NCI-H1092 (cell line): ENCODE measurements at places on chromosomes 13 and 19.

DNA sequence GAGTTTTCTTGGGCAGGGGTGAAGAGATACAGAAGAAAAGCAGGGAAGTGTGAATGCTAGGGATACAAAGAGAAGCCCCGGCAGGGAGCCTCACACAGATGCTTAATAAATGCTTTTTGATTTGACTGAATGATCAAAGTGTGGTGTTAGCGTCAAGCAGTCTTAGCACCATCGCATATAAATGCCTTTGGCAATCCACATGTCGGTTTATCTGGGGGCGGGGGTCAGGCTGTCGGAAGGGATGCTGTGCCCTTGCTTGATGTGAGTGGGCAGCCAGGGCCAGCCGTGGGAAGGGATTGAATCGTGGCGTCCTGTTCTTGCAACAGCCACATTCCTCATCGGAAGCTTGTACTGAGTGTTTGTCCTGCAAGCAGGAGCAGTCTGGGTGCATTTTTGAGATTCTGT is 173.1 kb downstream of the LACC1 start:
- no peak for DNase-seq

- DNase-seq, result no peak
Measured at GRCh38 chr13:60351855-60352615, 45.0 kb upstream of the TDRD3 start.

- no peak for DNase-seq
Measured at GRCh38 chr13:89214185-89214584, 1543.0 kb downstream of the SLITRK5 start.

DNA sequence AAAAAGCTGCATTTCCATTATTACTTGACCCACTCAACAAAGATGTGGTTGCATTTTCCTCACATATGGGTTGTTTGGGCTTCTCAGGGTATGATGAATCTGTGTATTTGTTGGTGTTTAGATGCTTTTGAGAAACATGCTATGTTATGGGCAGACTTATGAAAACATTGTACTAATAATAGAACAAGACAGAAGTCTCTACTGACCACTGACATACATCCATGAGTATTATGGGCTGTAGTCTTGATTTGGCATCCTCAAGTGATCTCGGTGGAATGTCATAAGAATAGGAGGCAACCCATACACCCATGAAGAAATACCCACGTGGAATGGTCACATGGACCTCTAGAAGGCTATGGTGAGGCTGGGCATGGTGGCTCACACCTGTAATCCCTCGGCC is 36.3 kb upstream of the ABCC4 start:
- no peak for DNase-seq

GRCh38 chr19:30385666-30386065 is 13.5 kb downstream of the ZNF536 start:
- no peak for DNase-seq

DNA sequence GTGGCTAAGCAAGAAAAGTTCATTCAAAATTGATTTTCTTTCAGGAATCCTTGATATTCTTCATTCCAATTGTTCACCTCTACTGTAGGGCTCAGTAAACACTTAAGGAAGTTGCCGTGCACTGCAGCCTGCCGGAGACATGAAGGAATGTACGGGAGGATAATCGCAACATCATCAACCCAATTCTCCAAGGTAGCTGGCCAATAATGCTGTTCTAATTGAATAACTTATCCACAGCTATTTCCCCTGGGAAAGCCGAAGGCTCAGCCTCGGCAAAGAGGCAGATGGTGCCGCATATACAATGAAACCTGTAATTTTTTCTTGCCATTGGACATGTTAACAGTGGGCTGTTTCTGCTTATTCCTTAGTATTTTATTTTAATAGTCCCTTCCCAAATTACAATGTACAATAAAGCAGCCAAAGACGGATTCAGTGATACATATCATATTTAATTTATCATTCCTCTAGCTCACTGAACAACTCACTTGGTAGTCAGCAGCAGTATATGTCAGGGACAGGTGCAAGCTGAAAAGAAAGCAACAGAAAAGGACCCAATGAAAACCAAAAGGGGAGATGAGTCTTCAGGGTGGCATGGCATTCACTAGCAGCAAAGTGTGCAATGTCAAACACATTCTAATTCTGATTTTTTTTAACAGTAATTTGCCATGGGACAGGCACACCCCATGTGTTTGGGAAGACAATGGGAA is 420.5 kb upstream of the KLF12 start:
- DNase-seq, result no peak

DNA sequence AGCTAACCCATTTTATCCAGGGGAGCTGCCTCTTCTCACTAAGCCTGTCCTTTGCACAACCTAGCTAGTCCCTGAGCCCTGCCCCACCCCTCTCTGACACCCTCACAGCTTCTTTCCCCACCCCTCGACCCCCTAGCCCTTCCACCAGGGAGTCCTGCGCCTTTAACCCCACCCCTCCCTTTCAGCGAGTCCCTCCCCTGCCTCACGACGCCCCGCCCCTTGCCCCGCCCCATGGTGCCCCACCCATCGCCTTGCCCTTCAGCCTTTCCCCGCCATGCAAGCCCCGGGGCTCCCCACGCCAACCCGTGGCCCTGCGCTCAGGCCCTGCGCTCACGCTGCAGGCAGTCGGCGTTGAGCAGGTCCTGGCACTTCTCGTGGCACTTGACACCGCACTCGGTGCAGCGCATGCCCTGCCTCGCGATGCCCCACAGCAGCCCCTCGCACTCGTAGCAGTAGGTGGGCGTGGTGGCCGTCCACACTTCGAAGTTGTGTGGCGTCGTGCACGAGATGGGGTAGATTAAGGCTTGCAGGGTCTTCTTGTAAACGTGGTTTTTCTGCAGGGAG is 40.0 kb downstream of the UNC13A start:
- DNase-seq, result no peak

- no peak for DNase-seq
Measured at GRCh38 chr19:50331221-50331993, 2.2 kb upstream of the KCNC3 start.

DNA sequence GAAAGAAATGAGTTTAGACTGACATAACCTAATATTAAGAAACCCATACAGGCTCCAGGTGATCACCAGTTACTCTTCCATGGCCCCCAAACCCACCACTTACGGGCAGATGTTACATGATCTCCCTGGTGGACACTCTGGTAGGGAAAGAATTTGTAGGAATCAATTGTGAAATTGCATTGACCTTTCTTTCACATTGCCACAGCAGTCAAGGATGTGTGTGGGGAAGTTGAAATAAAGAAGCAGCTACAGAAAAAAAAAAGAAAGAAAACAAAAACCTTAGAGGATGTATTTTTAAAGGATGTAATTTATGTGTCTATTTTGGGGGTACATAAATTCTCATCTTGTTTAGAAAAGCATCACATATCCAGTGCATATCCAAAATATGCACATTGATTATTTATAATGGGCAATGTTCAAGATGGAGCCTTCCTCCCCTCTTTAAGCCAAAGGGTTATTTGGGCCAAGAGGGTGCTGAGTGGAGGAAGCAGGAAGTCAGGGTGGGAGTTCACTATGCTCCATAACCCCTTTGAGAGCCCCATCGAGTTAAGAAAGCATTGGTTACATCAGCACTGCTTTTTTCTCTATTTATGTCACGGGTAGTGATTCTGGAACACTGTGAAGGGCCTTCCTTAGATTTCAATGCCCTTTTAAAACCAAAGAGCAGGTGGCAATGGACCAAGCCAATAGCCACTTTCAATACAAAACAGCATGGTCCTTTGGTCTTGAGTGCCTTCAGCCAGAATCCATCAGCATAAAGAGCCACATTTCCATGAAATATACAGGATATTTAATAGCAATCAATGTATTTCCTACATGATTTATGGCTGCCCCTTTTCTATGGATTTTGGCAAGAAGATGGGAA is 169.6 kb downstream of the LACC1 start:
- peak; percentile 82 for DNase-seq

DNA sequence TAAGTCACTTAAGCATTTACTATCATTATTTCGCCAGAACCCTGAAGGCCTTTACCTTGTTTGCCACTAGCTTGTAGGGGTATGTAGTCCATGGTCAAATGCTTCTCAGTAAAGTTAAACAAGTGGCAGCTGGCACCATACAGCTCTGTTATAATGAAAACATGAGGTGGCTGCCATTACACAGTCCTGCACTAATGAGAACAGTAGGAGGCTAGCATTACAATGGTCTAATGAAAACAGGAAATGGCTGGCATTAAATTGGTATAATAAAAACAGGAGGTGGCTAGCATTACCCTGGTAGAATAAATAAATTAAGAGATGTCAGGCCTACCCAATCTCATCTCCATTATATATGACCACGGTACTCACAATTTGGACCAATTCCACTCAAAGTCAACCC is 107.5 kb downstream of the PCDH17 start:
- peak; percentile 44 for DNase-seq

- DNase-seq, result no peak
Measured at GRCh38 chr13:94829837-94830365, 117.6 kb upstream of the SOX21 start.

- DNase-seq, result no peak
Measured at GRCh38 chr13:111385183-111385857, 64.9 kb downstream of the TEX29 start.

GRCh38 chr13:109735436-109735966 is 50.9 kb downstream of the IRS2 start:
- no peak for DNase-seq

DNA sequence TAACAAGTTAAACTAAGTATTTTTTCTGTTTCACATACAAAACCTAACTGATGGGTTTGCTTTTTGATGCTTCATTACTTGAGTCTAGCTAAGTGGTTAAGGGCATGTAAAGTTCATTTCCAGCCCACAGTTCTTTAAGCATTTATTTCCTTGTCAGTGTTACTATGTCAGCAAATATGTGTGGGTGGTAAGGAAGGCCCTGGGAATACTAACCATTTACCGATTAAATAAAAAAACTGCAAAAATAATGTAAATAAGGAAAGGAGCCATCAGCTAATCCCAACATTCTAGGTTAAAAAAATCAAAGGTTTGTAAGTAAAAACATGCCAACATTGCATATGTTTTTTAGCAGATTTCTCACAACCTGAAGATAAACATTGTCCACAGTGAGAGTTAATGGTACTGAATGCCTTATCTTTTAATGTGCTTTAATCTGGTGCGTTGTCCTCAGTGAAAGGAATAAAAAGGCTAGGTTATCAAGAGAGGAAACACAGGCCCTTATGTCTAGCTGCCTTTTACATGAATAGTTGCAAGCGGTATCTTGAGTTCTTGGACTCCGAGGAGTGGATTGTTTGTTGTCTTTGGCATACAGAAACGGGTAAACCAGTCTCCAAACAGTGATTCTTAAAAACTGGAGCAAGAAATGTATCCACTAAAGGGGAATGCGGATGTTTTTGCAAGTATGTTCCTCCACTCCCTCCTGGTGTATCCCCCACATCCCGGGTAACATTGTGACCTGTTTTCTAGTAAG is 949.6 kb upstream of the SLC10A2 start:
- DNase-seq, result no peak

- no peak for DNase-seq
Measured at GRCh38 chr19:43765109-43765876, 10.5 kb upstream of the SMG9 start.

- DNase-seq, result no peak
Measured at GRCh38 chr19:4717191-4717965, 6.3 kb downstream of the DPP9 start.

DNA sequence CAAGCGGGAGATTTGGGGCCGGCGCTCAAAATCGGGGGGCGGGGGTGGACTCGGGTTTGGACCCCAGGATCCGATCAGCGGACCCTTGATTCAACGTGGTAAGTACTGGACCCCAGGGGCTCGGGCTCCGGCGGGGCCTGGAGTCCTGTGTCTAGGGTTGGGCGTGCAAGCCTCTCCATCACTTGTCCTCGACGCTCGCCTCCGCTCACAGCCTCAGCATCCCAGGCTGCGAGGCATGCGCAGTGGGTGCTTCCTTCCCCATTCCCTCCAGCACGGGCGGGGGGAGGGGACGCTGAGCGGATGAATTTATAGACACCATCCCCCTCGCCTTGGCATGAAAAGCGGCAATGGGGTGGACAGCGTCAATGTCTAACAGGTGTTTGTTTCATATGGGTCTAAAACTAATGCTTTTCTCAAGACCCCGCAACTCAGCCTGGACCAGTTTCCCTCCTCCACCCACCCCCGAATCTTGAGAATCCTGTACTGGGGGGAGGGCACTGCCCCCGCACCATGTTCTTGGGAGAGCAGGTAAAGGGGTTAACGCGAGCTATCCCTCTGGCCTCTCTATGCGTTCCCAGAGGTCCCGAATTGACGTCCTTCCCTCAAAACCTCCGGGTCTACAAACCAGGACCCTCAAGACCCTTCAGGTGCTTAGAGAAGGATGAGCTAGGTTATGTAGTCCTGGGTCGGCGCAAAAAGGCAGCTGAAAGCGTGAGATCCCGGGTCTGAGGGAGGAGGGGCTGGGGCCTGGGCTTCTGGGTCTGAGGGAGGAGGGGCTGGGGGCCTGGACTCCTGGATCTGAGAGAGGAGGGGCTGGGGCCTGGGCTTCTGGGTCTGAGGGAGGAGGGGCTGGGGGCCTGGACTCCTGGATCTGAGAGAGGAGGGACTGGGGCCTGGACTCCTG is 579 bp downstream of the CPT1C start:
- peak; percentile 41 for DNase-seq

- DNase-seq, result no peak
Measured at GRCh38 chr19:8500158-8500557, 2.3 kb downstream of the PRAM1 start.

- DNase-seq, result no peak
Measured at GRCh38 chr19:40674291-40674690, 16.2 kb downstream of the NUMBL start.

GRCh38 chr19:13689085-13689484 is 75.2 kb upstream of the MRI1 start:
- no peak for DNase-seq

- DNase-seq, result no peak
Measured at GRCh38 chr13:43663474-43664090, 123.2 kb downstream of the ENOX1 start.

DNA sequence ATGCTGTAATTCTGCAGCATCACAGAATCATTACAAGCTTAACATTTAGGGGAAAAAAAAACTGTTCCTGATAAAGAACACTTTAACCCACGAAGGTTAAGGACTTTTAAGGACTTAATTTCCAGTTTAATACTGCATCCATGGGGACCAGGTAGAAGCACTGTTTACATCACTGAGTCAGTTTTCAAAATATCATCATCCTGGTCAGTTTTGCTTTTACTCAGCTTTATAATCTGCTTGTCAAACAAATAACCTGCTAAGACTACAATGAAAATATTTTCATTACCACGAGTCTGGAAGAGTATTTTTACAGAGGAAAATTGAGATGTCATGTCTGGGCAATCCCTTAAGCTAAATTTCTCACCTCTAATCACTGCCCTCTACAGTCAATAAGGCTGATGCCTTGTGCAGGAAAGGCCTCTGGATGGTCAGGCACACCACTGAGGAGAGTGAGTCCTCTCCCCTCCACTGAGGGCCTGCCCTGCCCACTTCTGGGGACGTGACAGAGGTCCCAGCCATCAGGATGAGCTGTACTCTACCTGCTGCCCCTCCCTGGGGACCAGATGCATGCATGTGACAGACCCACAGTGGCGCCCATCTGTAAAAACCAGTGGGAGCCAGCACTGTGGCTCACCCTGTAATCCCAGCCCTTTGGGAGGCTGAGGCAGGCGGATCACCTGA is 31.0 kb downstream of the FOXO1 start:
- DNase-seq, result no peak

DNA sequence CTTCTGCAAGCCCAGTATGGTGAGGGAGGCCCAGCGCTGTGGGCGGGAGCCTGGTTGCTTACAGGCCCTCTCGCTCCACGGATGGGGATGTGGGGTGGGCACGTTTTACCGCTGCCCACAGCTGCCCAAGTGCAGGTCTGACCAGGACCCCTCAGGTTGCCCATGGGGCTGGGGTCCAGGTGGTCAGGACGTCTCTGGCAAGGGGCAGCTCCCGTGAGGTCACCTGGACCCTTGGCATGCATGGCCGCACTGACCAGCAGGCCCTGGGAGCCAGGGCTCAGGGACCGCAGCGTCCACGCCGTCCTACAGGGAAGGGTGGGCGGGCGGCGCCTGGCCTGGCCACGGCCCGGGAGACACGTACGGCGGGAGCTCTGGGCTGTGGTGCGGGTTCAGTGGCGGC is 32.8 kb downstream of the GAS6 start:
- DNase-seq, result no peak
